ENCODE measurements at places on chromosomes 12 and 14.

- DNase-seq = no peak
Measured at GRCh38 chr14:105491366-105491973, 424 bp downstream of the TEDC1 start.

- DNase-seq = peak; percentile 75
Measured at GRCh38 chr12:76586764-76587395, 27.3 kb upstream of the OSBPL8 start.

DNA sequence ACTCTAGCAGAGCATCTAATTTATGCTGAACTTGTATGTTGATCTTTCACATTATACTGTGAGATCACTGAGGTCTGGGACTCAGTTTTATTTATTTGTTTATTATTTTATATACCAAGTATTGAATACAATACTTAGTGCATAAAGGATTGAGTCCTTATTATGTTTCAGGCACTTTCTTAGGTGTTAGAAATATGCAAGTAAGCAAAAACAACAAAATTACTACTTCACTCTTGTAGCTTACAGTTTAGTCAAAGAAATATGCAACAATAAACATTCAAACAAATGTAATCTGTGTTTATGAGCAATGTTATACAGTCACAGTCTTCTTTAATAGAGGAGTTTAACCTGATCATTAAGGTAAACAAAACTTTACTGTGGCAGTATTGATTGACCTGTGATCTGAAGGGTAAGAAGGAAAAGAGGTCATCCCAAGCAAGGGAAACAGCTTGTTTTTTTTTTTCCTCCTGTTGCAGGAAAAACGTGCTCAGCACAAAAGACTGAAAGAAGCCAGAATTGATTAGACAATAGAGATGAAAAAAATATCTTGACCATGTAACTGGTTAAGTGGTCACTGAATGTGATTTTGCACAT is 990.7 kb downstream of the TRHDE start:
- no peak for DNase-seq

DNA sequence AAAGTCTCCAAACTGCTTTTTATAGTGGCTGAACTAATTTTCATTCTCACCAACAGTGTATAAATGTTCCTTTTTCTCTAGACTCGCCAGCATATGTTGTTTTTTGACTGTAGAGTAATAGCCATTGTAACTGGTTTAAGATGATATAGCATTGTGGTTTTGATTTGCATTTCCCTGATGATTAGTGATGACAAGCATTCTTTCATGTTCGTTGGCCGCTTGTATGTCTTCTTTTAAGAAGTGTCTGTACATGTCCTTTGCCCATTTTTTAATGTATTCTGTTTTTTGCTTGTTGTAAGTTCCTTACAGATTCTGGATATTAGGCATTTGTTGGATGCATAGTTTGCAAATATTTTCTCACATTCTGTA is 404.9 kb downstream of the FLRT2 start:
- no peak for DNase-seq

GRCh38 chr14:85573406-85573805 is 43.5 kb downstream of the FLRT2 start:
- peak; percentile 23 for DNase-seq

DNA sequence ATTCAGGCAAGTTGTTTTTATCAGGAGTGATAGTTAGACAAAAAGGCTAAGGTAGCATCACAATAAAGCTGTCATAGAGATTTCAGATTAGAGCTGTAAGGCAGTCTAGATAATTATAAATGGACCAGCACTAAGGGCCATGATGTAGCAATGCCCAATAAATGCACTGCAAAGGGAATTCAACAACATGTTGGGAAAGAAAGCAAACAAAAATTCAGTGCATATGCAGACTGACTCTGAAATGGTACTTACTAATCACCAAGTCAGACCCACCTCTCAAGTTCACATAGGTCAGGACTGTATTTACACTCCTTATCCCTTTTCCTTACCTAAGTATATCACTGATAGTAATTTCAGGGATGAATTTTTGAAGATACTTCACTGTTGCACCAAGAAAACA is 33.7 kb upstream of the SOS2 start:
- no peak for DNase-seq

GRCh38 chr12:104963757-104964156 is 5.7 kb upstream of the SLC41A2 start:
- no peak for DNase-seq

GRCh38 chr14:90966493-90966892 is 93.9 kb downstream of the RPS6KA5 start:
- no peak for DNase-seq

GRCh38 chr14:69700575-69700974 is 66.4 kb upstream of the SRSF5 start:
- no peak for DNase-seq

- DNase-seq = no peak
Measured at GRCh38 chr12:113237748-113238147, 16.5 kb downstream of the TPCN1 start.

GRCh38 chr14:106459971-106460730 is 933.8 kb downstream of the TMEM121 start:
- DNase-seq = no peak

- no peak for DNase-seq
Measured at GRCh38 chr14:77478029-77478428, 20.1 kb downstream of the AHSA1 start.

DNA sequence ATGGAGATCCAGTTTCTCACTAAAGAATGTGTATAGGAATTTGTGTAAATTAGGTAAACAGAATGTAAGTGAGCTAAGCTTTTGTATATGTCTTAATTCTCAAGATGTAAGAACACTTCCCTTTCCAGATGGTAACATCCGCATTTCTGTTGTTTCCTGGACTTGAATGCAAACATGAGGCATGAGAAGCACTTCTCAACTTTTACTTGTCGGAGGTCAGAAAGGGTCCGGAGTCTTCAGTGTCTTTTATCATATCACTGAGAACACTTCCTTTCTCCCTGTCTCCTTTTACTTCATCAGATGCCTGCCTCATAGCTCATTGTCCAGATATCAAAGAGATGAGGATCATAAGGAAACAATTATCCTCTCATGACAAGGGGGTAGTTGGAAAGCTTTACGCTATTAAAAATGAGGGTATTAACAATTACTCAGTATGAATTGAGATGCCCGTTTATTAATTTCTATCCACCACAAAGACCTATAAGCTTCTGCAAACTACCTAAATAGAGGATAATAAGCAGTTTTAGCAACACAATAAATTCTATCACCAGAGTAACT is 214.1 kb upstream of the FLRT2 start:
- peak; percentile 16 for DNase-seq

- DNase-seq = peak; percentile 73
Measured at GRCh38 chr12:15701631-15702156, 87.5 kb downstream of the EPS8 start.

GRCh38 chr12:130526813-130527212 is 189.1 kb downstream of the PIWIL1 start:
- no peak for DNase-seq

GRCh38 chr12:90519285-90519684 is 435.7 kb downstream of the CCER1 start:
- DNase-seq = no peak

DNA sequence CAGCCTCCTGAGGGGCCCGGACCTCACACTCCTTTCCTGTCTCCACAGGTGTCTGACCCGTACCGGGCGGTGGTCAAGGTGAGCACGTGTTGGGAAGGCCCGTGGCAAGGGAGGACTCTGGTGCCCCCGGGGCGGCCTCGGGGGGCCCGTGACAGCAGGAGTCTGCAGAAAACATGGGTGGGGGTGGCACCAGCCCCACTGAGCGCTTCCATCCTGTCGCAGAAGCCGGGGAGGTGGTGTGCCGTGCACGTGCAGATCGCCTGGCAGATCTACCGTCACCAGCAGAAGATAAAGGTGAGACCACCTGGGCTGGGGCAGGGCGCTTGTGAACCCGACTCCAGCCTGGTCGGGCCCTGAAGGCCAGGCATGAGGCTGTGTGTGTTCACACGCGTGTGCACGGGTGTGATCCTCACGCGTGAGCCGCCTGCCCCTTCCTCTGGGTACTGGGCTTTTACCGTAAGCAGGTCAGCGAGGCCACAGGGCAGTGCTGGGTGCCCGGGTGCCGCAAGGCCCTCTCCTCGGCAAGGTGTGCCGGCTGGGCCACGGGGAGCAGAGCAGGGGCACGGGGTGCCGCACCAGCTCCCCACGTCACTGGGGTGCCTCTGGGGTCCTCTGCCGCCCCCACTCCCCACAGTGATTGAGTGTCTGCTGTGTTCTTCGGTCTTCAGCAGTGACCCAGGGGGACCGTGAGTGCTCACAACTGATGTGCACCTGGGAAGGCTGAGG is 35.9 kb downstream of the LRCOL1 start:
- no peak for DNase-seq

DNA sequence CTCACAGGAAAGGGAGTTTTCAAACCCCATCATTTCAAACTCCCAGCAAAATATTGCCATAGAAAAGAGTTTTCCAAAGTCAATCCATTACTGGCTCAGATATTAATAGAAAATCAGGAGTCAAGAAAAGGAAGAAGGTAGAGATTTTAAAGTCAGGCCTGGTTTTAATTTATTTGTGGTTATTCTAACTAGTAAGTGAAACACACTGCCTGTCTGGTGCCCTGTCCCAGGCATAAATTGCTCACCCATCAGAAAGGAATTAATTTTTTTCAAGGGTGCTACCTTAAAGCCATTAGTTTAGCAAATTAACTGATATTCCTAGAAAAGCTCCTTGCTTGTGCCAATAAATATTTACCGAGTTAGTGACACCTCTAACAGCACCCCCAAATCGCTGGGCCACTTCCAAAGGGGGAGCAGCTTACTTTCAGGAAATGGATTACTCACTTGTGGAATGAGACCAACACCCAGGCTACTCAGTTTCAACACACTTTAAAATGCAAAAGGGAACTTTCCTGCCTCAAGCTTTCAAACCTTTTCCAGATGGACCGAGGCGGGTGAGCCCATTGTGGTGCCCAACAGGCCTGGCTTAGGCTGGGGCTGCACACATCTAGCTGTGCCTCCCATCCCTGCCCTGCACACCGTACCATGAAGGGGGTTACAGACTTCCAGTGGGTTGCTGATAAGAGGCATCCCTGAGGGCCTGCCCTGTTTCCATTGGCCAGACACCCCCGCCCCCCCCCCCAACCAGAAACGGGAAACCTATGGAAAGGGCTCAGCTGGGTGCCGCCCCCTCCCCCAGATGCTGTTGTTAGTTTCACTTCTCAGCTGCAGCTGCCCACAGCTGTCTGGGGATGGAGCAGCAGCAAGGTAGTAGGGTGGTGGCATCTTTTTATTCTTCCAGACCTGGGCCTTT is 117.2 kb downstream of the SAMD4A start:
- DNase-seq = peak; percentile 95

- no peak for DNase-seq
Measured at GRCh38 chr14:62696929-62697328, 348.3 kb downstream of the KCNH5 start.

Measured in AG10803 (cell line).